B cell (primary cell): ENCODE measurements at places on chromosomes 7 and 10.

DNA sequence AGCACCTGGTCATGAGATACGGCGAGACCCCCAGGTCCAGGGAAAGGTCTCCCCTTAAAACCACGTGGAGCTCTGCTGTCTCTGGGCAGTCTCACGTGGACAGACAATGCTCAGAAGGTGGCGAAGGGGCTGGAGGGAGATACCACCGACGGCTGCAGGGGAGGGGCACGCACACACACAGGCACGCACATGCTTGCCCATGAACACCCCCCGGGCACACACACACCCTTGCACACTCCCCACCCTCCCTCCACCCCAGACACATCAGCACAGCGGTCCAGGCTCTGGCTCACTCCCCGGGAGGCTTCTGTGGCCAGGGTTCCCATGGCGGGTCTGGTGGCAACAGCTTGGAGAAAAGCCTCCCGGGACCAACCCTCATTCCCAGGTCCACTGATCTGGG, 52.4 kb upstream of the TNRC18 start:
- no peak for DNase-seq

GRCh38 chr10:100362570-100363496, 15.8 kb downstream of the SCD start:
- DNase-seq: no peak

DNA sequence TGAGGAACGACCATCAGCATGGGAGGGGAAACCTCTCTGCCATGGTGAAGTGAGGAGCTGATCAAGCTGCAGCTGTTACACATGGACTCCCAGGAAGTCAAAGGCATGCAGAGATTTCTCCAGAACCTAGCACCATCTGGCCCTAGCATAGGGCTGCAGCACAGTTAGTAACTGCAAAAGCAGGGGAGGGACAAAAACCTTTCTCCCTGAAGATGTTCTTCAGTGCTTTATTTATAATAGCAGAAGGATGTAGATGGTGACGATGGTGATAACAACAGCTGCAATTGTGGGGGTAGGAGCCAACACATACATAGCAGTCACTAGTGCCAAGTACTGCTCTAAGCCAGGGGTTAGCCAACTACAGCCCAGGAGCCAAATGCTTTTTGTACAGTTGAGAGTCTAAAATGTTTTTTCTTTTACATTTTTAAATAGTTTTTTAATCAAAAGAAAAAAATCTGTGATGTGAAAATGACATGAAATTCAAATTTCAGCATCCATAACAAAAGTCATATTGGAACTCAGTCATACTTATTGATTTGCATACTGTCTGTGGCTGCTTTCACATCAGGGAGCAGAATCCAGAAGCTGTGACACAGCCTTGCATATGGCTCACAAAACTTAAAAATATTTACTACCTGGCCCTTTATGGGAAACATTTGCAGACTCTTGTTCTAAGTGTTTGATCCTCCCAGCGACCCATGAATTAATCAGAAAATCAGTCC, 299.5 kb downstream of the ELMO1 start:
- no peak for DNase-seq

- DNase-seq: no peak
Measured at GRCh38 chr7:156585025-156585648, 55.4 kb upstream of the RNF32 start.
